ENCODE measurements at places on chromosomes 3 and 15.

DNA sequence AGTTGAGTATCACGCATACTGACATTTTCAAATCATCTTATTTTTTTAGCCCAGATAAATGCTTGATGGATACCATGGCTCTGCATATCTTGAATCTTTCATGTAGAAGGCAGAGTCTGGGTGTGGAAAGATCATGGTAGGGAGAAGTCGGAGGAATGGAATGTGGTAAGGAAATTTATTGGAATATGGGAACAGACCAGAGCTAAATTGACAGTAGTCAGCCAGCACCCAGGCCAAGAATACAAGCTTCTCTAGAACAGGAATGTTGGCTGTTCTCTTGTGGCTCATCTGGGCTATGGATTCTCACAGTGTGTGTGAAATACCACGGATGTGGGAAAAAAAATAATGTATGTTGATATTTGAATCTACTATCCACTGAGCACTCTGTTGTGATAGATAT is 305.7 kb upstream of the COL8A1 start:
- no peak for DNase-seq

DNA sequence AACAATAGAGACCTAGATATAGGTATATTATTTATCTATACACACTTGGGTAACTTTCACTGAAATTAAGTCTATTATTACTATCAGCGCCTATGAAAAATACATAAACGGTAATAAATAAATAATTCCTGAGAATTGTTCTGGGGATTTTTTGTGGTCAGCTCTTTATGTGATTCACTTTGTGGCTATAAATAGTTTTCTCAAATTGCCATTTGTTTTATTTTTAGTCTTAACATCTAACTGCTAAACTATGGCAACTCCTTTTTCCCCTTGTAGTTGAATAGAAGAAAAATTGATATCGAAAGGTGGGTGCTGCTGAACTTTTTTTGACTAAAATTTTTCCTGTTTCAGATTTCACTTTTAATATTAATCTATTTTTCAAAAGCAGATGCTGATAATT is 189.0 kb downstream of the VGLL3 start:
- DNase-seq = no peak

GRCh38 chr15:84552896-84553295 is 47.9 kb upstream of the ZSCAN2 start:
- DNase-seq = no peak

DNA sequence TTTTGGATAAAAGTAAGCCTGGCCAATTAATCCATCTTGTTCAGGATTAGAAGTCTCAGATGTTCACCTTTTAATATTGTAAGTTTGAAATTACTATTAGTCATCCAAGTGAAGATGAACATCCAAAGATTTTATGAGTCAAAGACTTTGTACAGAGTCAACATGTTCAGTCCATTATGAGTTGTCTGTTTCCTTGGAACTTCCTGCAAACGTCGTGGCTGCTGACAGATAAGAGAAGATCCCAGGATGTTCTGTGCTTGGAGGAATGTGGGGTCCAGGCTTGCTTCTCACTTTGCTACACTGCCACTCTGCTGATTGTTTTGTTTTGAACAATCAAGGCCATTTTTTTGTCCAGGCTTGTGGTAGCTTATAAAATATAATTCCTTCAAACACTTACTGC is 74.3 kb upstream of the SLCO2A1 start:
- DNase-seq = no peak

GRCh38 chr3:9165421-9165820 is 84.0 kb downstream of the SRGAP3 start:
- no peak for DNase-seq

- DNase-seq = no peak
Measured at GRCh38 chr3:71277341-71277740, 306.2 kb downstream of the FOXP1 start.

DNA sequence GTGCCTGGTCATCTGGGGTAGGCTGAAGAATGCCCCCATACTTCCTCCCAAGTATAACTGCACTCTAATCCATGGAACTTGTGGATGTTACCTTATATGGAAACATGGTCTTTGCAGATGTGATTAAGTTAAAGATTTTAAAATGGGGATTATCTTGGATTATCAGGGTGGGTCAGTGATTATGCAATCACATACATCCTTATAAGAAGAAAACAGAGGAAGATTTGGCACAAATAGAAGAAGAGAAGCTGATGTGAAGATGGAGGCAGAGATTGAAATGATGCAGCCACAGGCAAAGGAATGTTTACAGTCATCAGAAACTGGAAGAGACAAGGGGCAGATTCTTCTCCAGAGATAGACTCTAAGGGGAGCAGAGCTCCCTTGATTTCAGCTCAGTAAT is 1.8 kb upstream of the MRPS22 start:
- no peak for DNase-seq

GRCh38 chr15:75947092-75947491 is 43.4 kb downstream of the FBXO22 start:
- no peak for DNase-seq

DNA sequence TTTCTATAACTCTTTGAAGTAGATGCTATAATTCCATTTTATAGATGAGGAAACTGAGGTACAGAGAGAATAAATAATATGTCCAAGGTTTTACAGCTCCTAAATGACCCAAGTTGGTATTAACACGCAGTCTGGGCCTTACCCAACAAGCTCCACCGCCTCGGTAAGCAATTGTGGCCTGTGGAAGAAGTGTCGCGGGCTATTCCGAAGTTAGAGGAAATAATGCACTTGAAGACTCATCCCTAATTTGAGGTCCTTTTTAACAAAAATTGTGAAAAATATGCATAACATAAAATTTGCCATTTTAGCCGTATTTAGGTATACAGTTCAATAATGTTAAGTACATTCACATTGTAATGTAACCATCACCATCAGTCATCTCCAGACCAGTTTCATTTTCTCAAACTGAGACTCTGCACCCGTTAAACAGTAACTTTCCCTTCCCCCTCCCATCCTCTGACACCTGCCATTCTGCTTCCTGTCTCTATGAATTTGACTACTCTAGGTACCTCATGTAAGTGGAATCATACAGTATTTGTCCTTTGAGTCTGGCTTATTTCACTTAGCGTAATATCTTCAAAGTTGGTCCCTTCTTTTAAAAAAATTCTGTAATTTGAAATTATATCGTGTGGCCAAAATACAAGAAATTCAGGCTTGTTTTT is 18.2 kb downstream of the IDH3A start:
- DNase-seq = no peak

GRCh38 chr3:176961916-176962315 is 235.4 kb downstream of the TBL1XR1 start:
- DNase-seq = no peak

Measured in D341Med (cell line).